ENCODE measurements at places on chromosomes 1 and 21. TPM values are rescaled to one million over a fixed set of nuclear protein-coding genes. Genes with fewer than 3 reads are reported as not detected.

GRCh38 chr1:204348722-204349121 lies 11.0 kb downstream of the PLEKHA6 start:
- no peak for ATAC-seq

- no peak for ATAC-seq
Measured at GRCh38 chr21:44866780-44867179, 6.7 kb downstream of the PTTG1IP start.

DNA sequence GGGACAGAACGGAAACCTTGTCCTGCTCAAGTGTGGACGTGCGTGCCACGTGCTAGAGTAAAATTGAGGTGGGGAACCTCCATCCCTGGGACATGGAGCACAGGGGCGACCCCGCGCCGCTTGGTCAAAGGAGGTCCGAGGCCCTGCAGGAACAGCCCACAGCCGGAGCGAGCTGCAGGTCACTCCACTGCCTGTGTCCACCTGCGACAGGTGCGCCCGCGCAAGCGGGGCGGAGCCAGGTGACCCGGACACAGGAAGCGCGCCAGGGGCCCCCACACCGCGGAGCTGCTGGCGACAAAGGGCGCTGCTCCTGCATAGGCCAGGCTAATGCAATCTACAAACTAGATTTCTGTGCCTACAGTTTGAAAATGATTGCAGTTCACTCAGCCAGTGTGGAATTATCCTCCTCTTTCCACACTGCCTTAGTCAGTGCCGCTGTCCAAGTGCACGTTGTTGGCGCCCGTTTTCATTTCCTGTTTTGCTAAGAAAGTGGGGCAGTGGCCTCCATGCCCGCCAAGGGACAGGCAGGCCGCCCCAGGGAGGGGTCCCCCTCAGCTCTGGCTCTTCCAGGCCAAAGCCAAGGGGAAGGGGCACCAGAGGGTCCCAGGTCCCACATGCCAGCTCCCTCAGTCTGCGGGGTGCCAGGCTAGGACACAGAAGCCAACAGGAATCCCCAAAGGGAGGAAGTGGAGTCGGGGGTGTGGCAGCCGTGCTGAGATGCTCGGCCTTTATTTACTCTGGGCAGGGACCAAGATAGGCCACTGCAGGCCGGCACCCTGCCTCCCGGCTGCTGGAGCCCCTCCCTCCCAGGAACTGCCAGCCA lies 4.3 kb upstream of the NADK start:
- ATAC-seq, result peak; percentile 17

DNA sequence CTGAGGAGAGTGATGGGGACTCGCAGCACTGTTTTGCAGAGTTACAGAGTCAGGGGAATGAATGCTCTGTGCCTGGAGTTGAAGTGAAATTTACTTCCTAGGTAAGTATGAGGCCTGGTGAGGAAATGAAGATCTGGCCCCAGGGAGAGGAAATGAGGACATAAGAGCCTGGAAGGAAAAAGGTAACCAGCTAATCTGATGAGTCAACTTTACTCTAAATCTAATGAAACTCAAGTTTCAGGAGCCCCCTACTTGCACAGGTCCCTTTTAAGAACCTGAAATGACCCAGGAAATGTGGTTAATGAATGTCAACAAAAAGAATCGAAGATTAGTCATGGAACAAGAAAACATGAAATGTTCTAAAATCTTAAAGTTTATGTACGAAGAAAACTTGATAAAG lies 599.0 kb downstream of the AGBL4 start:
- no peak for ATAC-seq

DNA sequence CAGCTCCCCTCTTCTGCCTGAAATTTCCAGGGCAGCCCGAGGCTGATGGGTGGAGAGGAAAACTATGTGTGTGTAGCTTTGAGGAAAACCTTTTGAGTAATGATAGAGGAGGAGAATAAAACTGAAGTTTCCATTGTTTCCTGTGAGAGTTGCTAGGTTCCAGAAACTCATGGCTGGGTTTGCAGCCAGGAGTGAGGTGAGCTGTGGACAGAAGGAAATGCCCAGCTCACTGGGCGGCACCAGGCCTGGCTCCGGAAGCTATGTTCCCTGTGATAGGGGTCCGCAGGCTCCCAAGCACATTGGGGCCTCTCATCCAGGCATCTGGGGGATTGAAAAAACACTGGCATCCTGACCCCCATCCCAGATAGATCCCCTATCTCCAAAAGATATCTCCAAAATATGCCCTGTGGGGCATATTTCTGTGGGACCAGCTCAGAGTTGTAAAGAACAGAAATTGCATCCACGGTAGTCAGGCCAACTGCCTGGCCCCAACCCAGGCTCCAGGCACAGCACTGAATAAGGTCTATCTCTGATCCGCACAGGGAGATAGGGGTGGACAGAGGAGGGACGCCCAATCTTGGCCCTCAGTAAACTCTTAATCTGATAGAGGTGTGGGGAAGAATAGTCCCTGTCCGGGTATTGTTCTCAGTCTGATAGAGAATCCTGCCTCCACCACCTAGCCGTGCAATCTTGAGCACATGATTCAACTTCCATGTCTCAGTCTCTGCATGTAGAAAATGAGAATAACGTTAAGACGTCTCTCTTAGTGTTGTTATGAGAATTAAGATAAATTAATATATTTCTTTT lies 1.8 kb upstream of the HSPG2 start:
- ATAC-seq, result no peak

DNA sequence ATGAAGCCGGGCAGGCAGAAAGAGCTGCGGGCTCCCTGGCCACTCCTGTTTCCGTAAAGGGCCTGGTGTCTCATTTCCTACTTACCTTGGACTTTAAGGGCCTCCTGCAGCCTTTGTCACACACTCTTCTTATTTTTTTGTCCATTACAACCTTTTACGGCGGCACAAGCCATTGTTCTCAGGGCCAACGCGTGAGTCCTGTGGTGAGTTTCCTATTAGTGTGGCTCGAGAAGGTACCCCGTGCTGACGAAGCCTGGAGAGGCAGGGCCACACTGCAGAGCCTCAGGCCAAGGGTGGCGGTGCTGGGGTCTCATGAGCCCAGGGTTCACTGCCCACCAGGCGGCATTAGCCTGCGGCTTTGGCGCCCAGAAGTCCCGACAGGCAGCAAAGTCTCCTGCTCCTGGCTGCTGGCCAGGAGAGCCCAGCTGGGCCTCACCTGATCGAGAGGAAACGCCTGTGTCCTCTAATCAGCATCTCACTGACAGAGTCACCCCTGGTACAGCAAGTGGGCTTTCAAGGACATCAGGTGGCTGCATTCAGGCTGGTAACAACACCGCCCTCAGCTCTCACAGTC lies 62.0 kb downstream of the SIK1 start:
- no peak for ATAC-seq

GRCh38 chr1:240956424-240956823 lies 344.5 kb upstream of the GREM2 start:
- no peak for ATAC-seq

DNA sequence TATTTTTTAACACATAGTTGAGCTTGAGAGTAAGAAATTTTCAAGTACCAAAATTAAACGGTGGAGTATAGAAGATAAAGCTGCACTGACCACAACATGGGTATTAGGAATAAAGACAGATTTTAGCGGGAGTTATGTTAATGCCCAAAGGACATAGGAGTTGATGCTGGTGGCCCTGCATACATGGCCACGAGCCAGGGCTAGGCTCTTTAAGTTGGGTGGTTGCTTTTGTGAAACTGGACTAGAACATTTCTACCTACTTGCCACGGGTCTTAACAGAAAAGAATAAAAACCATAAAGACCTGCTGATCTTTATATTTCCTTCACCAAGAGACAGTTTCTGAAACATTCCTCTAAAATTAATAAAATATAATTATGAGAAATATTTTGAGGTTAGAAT lies 14.9 kb downstream of the EDEM3 start:
- ATAC-seq, result no peak

DNA sequence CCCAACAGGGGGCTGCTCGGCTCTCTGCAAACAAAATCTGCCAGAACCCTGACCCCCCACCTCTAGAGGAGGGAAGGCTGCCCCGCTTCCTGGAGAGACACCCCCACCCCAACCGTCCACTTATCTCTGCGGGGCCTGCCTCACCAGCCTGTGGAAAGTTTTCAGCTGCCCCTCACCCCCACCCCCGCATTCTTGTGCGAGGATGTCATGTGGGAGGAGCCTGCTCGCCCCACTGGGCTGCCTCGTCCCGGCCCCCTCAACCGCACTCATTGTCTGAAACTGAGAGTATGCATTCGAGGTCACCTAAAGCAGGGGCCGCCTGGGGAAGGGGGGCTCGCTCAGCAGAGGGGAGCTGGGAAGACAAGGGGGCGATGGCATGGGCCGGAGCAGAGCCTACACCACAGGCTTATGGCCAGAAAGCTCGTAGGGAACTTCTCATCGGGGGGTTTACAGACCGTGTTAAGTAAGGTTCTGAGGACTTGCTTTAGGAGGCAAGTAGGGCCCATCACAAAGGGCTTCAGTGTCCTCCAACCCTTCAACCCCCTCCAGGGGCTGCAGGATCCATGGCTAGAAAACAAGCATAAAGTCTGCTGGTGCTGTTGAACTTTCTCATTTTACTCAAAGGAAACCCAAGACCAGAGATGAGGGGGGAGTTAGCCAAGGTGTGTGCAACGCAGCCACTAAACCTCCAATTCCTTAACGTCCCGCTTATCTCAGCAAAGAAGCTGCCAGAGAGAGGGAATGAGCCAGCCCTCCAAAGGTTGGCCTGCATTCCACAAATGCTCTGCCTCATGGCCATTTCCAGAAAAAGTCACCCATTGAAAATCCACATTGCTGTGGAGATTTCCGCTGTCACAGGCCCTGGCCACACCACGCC lies 9.4 kb downstream of the EPHA2 start:
- ATAC-seq, result no peak

DNA sequence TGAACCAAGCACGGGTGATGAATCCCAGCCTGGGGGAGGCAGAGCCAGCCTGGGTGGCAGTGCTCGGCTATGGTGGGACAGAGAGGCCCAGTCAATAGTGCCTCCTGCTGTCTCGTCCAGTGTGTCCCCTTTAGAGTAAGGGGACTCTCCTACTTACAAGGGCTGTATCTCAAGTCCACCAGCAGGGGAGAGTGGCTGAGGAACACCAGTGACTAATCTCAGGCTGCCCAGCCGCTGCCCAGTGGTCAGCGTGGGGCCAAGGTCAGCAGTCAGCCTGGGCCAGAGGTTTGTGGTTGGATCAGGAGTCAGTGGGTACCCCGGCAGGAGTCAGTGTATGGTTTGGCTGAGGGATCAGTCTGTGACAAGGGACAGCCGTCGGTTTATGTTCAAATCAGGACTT lies 109.2 kb upstream of the RUNX3 start:
- ATAC-seq, result no peak

DNA sequence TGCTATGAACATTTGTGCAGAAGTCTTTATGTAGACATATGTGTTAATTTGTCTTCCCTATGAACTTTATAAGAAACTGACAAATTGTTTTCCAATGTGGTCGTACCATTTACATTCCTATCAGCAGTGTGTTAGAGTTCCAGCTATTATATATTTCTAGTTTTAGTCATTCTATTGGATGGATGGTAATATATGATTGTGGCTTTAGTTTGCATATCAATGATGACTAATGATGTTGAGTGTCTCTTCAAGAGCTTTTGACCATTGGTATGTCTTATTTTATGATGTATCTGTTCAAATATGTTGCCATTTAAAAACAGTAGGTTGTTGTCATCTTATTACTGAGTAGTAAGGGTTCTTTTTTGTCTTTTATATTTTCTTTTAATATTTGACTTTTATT lies 16.2 kb upstream of the ZNF326 start:
- no peak for ATAC-seq

GRCh38 chr1:67856921-67857320 lies 23.7 kb upstream of the GNG12 start:
- ATAC-seq, result no peak

GRCh38 chr1:13769212-13769611 lies 69.2 kb downstream of the PRDM2 start:
- no peak for ATAC-seq

GRCh38 chr1:89812992-89813391 lies 7.8 kb upstream of the LRRC8D start:
- no peak for ATAC-seq

- no peak for ATAC-seq
Measured at GRCh38 chr21:29470397-29470796, 171.7 kb downstream of the BACH1 start.

- no peak for ATAC-seq
Measured at GRCh38 chr1:64320922-64321614, 117.6 kb downstream of the UBE2U start.

DNA sequence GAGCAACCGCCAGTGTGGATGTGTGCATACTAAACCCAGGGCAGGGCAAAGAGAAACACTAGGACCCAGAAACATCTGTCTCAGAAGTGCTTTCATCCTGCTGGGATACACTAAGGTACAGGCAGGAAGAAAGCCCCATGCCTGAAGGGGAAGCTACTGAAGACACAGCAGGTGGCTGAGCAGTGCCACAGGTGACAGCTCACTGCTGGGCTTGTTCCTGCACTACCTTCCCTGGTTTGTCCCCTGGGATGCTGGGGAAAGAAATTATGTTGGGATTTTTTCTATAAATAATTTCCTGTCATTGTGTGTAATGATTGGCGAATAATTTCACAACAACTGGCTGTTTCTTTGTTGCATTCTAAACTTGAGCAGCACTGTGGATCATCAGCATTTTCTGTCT lies 245.3 kb upstream of the RAB4A start:
- ATAC-seq, result no peak

DNA sequence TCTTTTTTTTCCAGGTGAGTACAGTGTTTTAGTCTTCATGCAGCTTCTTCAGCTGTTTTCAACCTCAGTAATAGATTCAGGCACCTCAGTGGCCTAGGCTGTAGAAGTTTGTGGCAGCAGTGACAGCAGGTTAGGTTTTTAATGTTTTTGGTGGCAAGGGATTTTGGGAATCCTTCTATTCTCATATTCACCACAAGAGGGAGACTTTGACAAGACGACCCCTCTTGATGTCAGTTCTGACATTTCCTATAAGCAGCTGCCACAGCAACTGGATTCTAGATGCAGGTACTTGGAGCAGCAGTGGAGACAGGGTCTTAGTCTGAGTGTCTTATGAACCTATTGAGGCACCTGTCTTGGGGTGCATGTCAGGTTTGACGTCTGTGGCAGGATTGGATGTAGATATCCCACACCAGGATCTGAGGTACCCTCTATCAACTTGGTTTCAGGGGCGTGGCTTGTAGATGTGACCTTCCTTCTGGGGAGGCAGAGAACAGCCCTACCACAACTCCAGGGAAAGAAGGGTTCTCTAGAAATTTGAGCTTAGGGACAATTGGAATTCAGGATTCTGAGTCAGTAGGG lies 1104.2 kb upstream of the TMPRSS15 start:
- no peak for ATAC-seq

KCNJ6 gene
- total RNA-seq, result not detected

FTCD gene
- 0.24 TPM for total RNA-seq

CHIA gene
- not detected for total RNA-seq

AMY1B gene
- total RNA-seq, result not detected

TRIM63 gene
- total RNA-seq, result not detected

OR2L2 gene
- total RNA-seq, result 0.11 TPM

LCE1D gene
- total RNA-seq, result not detected

Data from activated T-helper 17 cell treated with anti-CD3 and anti-CD28 coated beads, Interleukin-2, amount 50 U/mL, for 72 hours (primary cell).